Natural killer cell (primary cell): ENCODE measurements at places on chromosomes 11 and 22. TPM values are rescaled to one million over a fixed set of nuclear protein-coding genes. Genes with fewer than 3 reads are reported as not detected.
A peak's percentile ranks its signal among the peaks of the same experiment; 100 is the strongest.

DNA sequence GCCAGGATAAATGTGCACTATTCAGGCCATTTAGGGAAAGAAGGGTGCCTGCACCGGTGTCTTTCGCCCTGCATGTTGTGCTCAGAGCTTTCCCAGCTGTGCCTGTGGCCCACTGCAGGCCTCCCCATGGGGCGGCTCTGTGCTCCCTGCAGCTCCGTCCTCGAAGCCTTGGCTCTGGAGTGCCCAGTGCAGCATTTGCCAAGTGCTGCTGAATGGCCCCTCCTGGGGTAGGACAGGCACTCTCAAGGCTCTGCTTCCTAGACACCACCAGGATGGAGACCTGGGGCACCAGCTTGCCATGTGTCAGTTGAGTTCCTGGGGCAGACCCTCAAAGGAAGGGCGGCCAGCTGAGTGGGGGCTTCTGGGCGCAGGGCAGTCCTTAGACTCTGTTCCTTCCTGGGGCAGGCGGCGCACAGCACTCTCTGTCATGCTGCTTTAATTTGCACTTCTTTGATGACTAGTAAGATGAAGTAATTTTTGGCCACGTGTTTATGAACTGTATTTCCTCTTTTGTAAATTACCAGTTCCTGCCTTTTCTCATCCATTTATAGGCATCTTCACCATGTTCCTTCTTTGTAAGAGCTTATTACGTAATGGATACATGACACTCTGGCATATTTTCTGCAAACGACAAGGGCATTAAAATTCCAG is 32.1 kb upstream of the GNB1L start:
- no peaks in the 10 kb centered on the region for H3K36me3 ChIP-seq
- peaks cover 30% of the 10 kb centered on the region for H3K4me1 ChIP-seq
- no peak overlapping the region for H3K27ac ChIP-seq
- no peak overlapping the region for H3K4me3 ChIP-seq
- no peak for DNase-seq

DNA sequence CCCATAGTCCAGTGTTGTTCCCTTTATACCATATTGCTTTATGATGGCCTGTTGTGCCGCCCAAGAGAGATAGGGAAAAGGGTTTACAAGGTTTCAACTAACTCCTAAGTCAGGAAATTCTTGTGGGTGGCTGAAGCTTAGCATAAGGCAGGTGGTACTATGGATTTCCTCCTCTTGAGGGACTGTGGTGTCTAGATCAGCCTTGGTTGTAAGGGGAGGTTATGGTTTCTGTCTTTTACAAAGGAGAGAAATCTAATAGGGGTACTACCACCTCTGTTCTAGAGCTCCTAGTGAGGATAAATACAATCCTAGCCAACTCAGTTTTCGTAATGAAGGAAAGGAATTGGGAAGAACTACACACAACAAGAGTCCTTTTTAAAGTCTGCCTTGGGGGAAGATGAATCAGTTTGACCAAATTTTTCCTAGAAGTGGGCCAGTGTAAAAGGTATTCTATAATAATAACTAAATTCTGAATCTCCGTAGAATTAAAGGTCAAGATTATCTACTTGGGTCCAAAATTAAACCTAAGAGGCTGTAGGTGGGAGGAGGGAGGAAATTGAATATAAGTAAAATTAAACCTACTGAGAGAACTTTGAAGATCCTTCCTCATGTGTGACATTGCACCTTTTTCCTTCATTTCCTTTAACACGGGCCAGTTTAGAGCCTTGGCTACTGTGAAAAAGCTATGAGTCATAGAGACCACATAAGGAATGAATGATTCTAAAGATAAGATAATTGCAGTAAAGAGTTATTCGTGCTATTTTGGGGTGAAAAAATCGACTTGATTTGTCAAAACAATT is 17.2 kb downstream of the DLAT start:
- H3K4me3 ChIP-seq: no peak overlapping the region
- H3K27me3 ChIP-seq: no peaks in the 10 kb centered on the region
- H3K36me3 ChIP-seq: peaks cover 61% of the 10 kb centered on the region
- H3K4me1 ChIP-seq: no peaks in the 10 kb centered on the region

- no peaks in the 10 kb centered on the region for H3K36me3 ChIP-seq
- H3K27me3 ChIP-seq: no peaks in the 10 kb centered on the region
- H3K4me1 ChIP-seq: peaks cover 12% of the 10 kb centered on the region
- H3K27ac ChIP-seq: no peak overlapping the region
These were observed 69.4 kb upstream of the CLMP start for GRCh38 chr11:123264431-123264780.

GRCh38 chr11:45279645-45280044 is 6.5 kb downstream of the SYT13 start:
- no peak overlapping the region for H3K27ac ChIP-seq
- no peak overlapping the region for H3K4me3 ChIP-seq
- DNase-seq: no peak
- H3K36me3 ChIP-seq: no peaks in the 10 kb centered on the region

Gene OR6M1
- not detected for total RNA-seq

Gene TRIM48
- not detected for total RNA-seq

- no peak for DNase-seq
- H3K27me3 ChIP-seq: no peaks in the 10 kb centered on the region
- H3K4me1 ChIP-seq: no peaks in the 10 kb centered on the region
- peak overlapping the region; percentile 16 for H3K27ac ChIP-seq
These were observed 236.9 kb downstream of the CADM1 start for GRCh38 chr11:115267238-115267781.

DNA sequence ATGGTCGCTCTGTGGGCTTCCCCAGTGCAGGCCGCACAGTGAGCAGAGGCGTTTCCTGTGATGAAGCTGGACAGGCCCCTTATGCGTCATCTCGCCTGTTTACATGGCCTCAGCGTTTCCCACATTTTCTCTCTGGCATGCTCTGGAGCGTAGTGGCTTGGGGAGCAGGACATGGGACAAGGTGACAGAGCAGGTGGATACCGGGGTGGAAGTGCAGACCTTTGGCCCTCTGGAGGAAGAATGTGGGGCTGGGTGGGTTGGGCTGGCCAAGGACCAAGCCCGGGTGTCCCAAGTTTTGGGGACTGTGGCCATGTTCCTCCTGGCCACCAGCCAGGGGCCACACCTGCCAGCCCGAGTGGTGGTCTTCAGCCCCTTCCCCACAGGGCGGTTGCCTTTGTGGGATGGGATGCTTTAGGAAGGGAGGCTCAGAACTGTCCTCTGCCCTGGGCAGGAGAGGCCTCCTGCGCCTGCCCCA is 446.6 kb downstream of the TBC1D22A start:
- H3K4me1 ChIP-seq: no peaks in the 10 kb centered on the region
- no peak overlapping the region for H3K4me3 ChIP-seq
- H3K27ac ChIP-seq: no peak overlapping the region
- DNase-seq: peak; percentile 2

Gene EXPH5
- total RNA-seq: 5.4 TPM

GRCh38 chr11:68441466-68442230 is 18.9 kb upstream of the PPP6R3 start:
- no peak overlapping the region for H3K4me3 ChIP-seq
- no peaks in the 10 kb centered on the region for H3K4me1 ChIP-seq
- no peaks in the 10 kb centered on the region for H3K36me3 ChIP-seq
